ENCODE measurements at places on chromosomes 4 and X.

DNA sequence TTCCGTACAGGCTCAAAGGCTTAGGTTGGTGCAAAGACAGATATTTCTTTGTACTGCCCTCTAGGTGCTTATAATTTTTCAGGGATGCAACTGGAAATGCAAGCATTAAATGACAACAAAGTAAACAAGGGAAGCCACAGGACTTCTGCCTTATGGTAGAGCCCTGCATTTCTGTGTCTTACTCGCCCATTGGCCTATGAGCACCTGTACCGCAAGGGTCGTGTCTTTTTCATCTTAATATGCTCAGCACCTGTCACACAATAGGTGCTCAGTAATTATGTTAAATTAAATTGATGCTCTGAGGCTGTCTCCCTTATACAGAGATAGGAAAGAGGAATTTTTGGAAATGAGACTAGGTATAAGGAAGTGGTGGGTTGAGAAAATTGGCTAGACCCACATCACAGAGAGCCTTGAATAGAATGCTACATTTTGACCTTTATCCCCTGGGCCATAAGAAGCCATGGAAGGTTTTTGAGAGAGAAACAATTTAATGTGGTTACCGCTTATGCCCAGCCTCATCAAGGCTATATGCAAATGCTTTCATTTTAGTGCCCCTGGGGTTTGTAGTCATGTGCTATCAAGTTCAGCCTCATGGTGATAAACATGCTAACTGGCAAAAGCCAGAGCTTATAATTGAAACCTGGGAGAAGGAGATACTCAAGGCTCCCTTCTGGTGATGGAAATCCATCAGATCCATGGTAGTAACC, 16.3 kb downstream of the VSIG4 start:
- DNase-seq = no peak

- DNase-seq = no peak
Measured at GRCh38 chr4:20761382-20761781, 61.1 kb downstream of the PACRGL start.

DNA sequence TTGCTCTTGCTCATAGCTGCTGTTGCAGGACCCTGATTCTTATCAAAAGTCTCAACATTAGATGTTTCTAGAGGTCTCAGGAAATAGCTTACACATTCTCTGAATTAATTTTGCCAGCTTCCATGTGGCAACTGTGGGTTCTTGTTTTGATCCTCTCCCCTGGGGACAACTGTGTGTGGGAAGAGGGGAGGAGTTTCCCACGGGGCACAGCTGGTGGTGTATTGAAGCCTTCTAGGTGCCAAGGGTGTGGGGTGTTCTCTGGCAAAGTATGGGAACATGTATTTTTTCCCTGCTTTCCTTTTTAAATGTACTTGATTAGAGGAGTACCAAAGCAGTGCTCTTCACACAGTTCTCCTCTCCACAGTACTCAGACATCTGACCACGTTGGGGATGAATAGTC, 212.7 kb downstream of the RPA4 start:
- DNase-seq = no peak

GRCh38 chrX:104195013-104195412, 28.8 kb downstream of the FAM199X start:
- no peak for DNase-seq

All from activated CD4-positive, CD25-positive, alpha-beta regulatory T cell (primary cell).